Muscle of leg (tissue), 16 donors: ENCODE measurements at places on chromosomes 5 and 9. TPM values are rescaled to one million over a fixed set of nuclear protein-coding genes. Genes with fewer than 3 reads are reported as not detected.
A peak's percentile ranks its signal among the peaks of the same experiment; 100 is the strongest.

GRCh38 chr5:57529864-57530263, 47.3 kb upstream of the ACTBL2 start:
- H3K27me3 ChIP-seq = no peaks in the 10 kb centered on the region
- H3K4me1 ChIP-seq = peaks cover 8% of the 10 kb centered on the region
- H3K4me3 ChIP-seq = no peak overlapping the region
- H3K36me3 ChIP-seq = no peaks in the 10 kb centered on the region

DNA sequence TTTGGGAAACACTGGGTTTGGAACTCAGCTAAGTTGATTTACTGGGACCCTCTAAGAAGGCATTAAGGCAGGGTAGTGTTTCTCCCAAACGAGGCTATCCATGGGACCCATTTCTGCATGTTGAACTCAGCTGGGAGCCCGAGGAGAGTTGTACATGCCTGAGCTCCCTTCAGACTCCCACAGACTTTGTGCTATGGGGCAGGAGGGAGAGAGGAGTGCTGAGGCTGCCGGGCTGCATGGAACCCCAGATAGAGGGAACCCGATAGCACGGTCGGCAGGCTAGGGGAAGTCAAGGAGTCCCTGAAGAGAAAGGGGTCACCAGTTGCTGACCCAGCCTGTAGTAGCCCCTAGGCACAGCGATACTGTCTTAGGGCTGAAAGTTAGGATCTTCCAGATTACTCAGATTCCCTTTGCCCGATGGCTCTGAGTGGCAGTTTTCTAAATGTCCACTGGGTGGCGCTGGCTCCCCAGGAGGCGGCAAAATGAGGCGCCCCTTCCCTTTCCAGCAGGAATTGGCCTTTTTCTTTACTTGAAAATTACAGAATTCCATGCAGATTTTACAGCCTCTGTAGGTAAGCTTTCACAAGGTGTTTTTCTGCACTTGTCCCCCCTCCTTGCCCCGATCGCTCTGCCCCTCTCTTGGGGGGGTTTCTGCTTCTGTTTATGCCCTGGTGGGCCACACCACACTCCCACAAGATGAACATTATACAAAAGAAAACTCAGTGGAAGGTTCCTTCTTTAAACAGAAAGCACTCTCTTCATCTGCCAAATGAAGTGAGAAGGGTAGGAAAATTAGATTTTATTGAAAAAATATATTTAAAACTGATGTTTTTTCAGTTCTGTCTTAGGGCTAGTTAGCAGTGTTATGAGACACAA, 17.8 kb downstream of the NANS start:
- no peaks in the 10 kb centered on the region for H3K27me3 ChIP-seq
- H3K27ac ChIP-seq = no peak overlapping the region
- H3K36me3 ChIP-seq = peaks cover 9% of the 10 kb centered on the region
- no peak overlapping the region for H3K4me3 ChIP-seq

Gene SPTAN1
- total RNA-seq = 227 TPM

DNA sequence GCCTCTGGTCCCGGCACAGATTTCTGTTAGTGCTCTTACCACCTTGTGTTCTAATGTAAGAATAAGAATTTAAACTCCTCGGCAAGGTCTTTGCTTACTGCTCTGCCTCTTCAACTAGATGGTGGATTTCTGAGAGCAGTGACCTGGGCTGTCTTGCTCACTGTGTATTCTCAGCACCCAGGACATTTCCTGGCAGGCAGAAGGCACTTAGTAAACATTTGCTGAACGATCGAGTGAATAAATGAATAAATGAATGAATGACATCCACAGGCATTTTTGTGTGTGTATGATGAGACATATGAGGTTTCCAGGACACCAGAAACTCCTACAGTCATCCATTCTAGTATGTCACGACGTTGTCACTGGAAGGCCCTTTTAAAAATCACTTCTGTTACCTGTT, 143.2 kb downstream of the BOD1 start:
- DNase-seq = no peak
- H3K4me1 ChIP-seq = peaks cover 37% of the 10 kb centered on the region
- H3K36me3 ChIP-seq = no peaks in the 10 kb centered on the region
- peaks cover 1% of the 10 kb centered on the region for H3K27me3 ChIP-seq
- H3K27ac ChIP-seq = peak overlapping the region; percentile 83

DNA sequence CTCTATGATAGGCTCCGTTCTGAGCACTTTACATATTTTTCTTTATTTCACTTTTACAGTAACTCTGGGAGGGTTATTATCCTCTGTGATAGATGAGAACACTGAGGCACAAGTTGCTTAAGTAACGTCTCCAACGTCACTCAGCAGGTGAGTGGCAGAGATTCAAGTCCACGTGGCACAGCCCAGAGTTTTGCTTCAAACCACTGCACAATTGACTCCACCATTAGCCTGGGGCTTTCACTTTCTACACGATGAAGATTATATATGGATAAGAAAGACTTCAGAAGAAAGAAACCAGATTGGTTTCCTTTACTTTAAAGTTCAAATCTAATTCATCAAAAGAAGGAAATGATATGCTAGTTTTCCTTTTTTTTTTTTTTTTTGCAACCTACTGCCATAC, 245.9 kb downstream of the SYK start:
- no peak overlapping the region for H3K27ac ChIP-seq
- no peak for DNase-seq
- H3K36me3 ChIP-seq = no peaks in the 10 kb centered on the region

Gene ZNF883
- 4.6 TPM for total RNA-seq

Gene CAMK2A
- total RNA-seq = 48.8 TPM

Gene SEMA5A
- 26.5 TPM for total RNA-seq

DNA sequence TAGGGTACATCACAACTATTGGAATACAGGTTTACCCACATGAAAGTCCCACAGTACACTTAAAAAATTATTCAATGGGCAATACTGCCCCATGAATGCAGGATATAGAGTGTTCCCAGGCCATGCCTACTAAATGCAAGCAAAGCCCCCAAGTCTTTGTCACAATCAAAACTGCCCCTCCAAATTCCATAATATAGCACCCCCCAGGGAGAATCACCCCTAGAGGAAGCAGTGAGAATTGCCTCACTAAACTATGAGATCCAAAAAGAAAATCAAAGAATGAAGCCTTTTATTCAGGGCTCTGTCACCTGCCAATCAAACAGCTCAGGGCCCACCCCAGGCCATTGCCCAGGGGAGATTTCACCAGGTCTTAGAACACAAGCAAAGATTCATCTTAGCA, 90.8 kb downstream of the ATPSCKMT start:
- peaks cover 4% of the 10 kb centered on the region for H3K27me3 ChIP-seq
- no peak for DNase-seq
- no peaks in the 10 kb centered on the region for H3K36me3 ChIP-seq
- no peak overlapping the region for H3K4me3 ChIP-seq
- H3K4me1 ChIP-seq = peaks cover 10% of the 10 kb centered on the region

- peak; percentile 19 for DNase-seq
- H3K4me1 ChIP-seq = peaks cover 37% of the 10 kb centered on the region
- peaks cover 62% of the 10 kb centered on the region for H3K27me3 ChIP-seq
- H3K4me3 ChIP-seq = peak overlapping the region; percentile 24
Observed at GRCh38 chr5:50969151-50970031, 303.0 kb downstream of the PARP8 start.

Gene CER1
- total RNA-seq = 0.22 TPM

Gene PDCD1LG2
- total RNA-seq = 1.3 TPM

Gene HAVCR1
- 0.04 TPM for total RNA-seq

DNA sequence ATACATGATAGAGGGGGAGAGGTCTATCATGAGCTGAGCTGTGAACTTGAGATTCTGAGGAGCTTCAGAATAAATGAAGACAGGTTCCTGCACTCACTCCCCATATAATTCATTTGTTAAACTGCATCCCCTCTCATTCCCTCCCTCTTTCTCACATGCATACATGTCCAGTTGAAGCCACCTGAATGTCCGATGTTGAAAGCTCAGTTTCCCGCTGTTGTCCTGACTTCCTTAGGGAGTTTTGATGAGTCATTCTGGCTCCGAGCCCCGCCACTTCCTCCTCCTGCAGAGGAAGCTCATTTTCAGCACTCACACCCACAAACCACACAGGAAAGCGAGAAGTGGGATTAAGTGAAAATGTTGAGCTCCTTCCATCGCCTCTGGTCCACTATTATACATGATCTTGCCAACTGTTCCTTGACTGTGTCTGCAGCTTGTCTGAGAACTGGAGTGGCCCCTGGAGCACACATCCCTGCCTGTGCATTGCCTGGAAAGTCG, 121.2 kb downstream of the CEMIP2 start:
- H3K4me3 ChIP-seq = no peak overlapping the region
- H3K4me1 ChIP-seq = peaks cover 8% of the 10 kb centered on the region
- peak; percentile 91 for DNase-seq
- no peaks in the 10 kb centered on the region for H3K27me3 ChIP-seq
- H3K27ac ChIP-seq = no peak overlapping the region
- H3K36me3 ChIP-seq = no peaks in the 10 kb centered on the region

DNA sequence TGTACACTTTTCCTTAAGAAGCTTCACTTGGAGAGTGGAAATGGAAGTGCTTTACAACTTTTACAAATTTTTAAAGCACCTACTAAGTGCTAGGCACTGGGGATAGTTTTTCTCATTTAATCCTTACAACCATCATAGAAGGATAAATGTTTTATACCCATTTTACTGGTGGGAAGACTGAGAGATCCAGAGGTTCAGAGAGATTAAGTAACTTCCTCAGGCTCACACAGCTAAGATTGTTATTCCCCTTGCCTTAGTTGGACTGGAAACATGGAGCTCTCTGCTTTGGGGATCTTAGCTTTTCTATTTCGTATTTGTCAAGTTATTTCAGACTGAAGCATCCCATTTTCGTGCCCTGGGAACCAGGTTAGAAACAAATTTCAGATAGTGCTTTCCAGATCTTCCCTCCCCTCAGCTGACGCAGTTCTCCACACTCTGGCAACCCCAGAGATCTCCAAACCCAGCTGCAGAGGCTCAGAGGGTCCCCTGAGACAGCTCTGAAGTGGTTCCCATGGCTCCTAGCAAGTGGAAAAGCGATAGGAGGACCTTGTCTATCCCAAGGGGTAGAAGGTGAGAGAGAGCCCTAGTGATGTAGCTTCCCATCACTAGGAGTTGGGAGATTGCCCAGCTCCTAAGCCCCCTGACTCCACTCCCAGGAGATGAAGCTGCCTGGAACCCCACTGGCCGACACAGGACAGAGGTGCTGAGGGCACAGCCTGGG, 16.2 kb upstream of the GABBR2 start:
- no peak overlapping the region for H3K4me3 ChIP-seq
- no peak overlapping the region for H3K27ac ChIP-seq
- H3K36me3 ChIP-seq = no peaks in the 10 kb centered on the region
- no peaks in the 10 kb centered on the region for H3K4me1 ChIP-seq
- DNase-seq = no peak

GRCh38 chr5:169548315-169548714, 35.3 kb upstream of the SPDL1 start:
- peak; percentile 63 for DNase-seq
- H3K36me3 ChIP-seq = no peaks in the 10 kb centered on the region

DNA sequence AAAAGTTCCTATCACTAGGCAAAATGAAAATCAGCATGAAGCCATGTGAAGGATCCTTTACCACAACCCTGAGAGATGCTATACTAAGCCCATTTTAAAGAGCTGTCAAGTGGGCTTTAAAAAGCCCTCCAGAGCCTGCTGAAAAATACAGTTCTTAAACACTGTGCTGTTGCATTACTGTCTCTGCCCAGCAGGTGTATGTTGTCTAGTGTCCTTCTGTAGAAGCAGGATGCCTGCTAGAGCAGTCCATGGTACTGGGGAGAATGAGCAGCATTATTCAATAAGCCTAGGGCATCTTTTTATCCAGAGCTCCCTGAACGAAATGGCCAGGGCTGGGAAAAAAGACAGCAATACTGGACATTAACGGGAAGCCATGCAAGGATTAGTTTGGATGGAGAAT, 126.2 kb upstream of the PLCXD3 start:
- H3K27me3 ChIP-seq = no peaks in the 10 kb centered on the region
- H3K36me3 ChIP-seq = no peaks in the 10 kb centered on the region
- H3K4me3 ChIP-seq = no peak overlapping the region
- H3K27ac ChIP-seq = no peak overlapping the region

Gene CARTPT
- total RNA-seq = not detected
